Naive B cell (primary cell): ENCODE measurements at places on chromosomes 13 and 19.

DNA sequence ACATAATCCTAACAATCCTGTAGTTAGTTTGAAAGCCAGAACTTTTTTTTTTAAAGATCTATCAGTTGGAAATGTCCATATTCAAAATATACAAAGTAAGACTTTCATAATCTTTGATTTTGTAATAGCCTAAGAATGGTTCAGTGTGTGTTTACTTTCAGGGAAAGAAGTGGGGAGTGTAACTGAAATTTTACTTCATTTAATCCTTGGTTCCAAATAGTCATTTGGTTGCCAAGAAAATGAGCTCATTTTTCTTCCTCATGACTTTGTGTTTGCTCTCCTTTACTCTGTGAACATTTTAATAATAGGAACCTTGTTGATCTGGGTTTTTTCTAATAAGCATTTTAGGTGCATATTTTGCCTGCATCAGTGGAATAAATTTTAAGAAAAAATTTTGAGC, 278.8 kb downstream of the SLITRK6 start:
- DNase-seq: no peak

DNA sequence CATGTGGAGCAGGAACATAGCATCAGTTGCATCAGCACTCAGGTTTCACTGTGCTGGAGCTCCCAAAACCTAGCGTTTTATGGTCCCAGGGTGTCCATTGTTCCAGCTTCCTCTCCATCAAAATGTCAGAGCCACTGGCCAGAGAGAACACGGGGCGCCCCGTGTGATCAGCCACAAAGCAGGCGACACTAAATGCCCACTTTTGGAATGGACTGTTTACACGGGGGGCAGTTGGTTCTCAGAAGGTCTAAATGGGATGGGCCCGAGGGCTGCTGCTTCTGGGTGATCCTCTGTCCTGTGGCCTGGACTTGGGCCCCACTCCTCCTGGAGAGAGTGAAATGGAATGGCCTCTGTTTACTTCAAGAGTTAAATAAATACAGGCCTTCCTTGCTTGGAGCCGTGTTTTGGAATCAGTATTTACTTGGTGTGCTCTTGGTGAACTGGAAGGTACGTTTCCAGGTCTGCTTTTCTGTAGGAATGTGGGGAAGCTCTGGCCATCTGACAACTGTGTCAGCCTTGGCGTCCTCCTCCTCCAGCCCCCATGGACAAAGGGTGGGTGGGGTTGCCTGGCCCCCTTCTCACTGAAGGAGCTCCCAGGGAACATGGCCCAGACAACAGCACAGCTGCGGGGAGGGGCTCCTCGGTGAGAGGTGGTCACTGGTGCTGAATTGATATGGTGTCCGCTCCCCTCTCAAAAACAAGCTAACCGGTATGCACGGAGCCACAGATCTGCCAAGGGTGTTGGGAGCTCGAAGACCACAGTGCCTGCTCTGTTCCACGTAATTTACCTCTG, 16.1 kb upstream of the MCF2L start:
- DNase-seq: no peak

DNA sequence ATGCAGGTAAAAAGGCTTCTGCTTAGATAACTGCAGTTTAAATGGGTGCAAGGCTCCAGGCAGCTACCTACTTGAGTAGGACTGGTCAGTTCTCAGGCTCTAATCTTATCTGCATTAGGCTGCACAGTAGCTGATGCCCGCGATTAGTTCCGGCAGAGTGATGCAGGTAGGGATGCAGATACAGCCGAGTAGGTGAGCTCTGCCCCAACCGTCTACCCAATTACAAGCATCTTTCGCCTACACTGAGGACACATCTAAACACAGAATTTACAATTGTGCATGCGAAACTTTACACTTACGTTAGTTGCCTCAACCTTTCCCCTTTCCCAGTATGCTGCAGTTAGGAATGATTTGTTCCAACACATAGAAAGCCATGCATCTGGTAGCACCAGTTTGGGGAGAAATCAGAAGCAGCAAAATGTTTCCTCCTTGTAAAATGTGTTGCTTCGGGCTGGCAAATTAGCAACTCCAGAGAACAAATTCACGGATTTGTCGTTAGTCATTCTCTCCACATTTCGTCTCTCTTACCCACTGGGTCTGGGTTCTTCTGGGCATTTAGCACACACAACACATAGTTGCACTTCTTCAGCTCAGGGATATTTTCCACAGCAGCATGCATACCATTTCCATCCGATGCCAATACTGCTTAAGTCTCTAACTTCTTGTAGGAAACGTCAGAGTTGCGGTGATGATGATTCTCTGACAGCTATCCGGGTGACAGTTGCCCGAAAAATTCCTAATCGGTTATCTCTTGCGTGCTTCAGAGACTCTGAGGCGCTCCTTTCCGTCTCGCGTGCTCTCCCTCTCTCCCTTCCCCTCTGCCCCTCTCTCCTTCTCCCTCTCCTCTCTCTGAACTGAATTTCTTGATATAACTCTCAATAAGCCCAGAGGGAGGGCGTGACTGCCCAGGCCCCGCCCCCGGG, at the start of gene PCDH9:
PCDH9 (minus strand) TSS at position 856 of the 923 bp plus-strand sequence. CDS start 1,896 bp downstream, outside the sequence.
- DNase-seq: peak; percentile 15

- DNase-seq: no peak
These were observed 905.4 kb upstream of the GPC6 start for GRCh38 chr13:92321174-92321573.

- DNase-seq: no peak
These were observed 19.9 kb downstream of the KDM4B start for GRCh38 chr19:4988770-4989251.

DNA sequence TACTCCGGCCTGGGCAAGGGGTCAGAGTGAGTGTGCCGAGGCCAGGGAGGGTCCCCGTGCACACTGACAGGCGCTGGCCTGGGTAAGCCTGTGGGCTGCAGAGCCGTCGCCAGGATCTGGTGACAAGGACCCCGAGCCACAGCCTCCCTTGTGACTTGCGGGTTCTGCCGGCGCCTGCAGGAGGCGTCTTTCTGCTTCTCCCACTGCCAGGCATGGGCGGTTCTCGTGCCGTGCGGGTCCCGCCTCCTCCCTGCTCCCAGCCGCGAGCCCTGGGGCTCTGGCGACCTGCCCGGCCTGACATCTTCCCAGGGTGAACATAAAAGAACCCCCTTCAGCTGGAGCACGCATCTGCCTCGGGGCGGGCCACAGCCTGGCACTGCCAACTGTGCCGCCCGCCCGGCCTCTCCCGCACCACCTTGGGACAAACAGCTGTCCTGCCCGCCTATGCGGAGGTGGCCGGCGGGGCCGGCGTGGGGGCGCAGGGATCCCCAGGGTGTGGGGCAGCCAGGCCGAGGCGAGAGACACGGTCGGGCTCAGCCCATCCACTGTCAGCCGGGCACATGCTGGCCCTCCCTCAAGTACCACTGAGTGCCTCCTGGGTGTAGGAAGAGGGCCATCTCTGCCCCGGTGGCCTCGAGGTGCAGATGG, 1.5 kb upstream of the HCN2 start:
- peak; percentile 33 for DNase-seq

- no peak for DNase-seq
These were observed 78.8 kb downstream of the MZT1 start for GRCh38 chr13:72648513-72649065.

DNA sequence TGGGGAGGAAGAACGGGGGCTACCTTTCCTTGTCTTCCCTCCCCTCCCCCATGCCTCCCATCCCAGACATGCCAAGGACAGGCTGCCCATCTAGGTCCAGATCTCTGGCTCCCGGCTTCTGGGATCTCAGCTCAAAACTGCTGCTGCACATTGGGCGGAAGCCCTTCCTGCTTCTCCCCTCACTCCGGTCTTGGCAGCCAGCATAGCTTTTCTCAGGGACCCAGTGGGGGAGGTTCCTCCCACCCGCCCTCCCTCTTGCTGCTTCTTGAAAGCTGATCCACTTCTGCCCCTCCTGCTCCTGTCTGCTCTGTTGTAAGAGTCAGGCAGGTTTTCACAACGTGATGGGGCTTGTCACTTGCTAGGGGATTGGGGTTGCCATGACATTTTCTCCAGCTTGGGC, 21.7 kb upstream of the RNF17 start:
- DNase-seq: no peak
